Left colon (tissue), 2 donors: ENCODE measurements at places on chromosomes 13 and 19.

- DNase-seq: no peak
Observed at GRCh38 chr13:78597602-78597932, 5.8 kb downstream of the POU4F1 start.

- DNase-seq: peak; percentile 79
Observed at GRCh38 chr19:47036097-47036651, 12.2 kb downstream of the TMEM160 start.

DNA sequence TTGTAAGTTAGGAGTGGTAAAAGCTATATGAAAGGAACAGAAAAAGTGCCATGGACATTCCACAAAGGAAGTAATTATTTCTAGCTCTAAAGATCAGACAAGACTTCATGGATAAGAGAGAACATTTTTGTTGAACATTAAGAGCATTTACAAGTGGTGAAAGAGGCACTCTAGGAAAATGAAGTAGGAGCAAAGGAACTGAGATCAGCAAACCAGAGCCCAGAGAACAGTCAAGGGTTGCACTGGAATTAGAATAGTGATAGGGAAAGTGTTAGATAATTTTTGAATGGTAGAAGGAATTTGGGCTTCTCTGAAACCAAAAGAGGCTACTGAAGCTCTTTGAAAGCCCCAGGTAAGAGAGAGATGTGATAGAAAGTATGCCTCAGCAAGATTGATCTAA is 94.1 kb downstream of the COG6 start:
- no peak for DNase-seq

DNA sequence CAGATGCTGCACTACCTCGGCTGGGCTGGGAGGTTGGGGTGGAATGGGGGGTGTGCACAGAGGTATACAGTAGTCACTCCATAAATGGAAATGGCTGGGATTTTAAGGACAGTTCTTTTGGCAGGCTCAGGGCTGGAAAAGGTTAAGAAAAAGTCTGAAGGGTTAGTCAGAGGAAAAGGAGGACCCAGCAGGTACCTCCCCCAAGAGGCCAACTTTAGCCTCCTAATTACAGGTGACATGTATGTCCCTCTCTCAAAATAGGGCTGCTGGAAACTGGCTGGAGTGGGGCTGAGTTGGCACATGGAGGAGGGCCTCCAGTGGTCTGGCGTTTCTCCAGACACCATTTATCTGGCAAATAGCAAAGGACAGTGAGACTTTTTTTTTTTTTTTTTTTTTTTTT is 994 bp downstream of the CCDC194 start:
- DNase-seq: no peak

GRCh38 chr13:78497702-78498355 is 105.5 kb downstream of the POU4F1 start:
- no peak for DNase-seq

- DNase-seq: no peak
Observed at GRCh38 chr13:40615619-40616018, 50.8 kb downstream of the FOXO1 start.

GRCh38 chr13:73556902-73557301 is 498.1 kb downstream of the KLF5 start:
- no peak for DNase-seq

GRCh38 chr19:18814063-18814462 is 17.7 kb upstream of the UPF1 start:
- no peak for DNase-seq

DNA sequence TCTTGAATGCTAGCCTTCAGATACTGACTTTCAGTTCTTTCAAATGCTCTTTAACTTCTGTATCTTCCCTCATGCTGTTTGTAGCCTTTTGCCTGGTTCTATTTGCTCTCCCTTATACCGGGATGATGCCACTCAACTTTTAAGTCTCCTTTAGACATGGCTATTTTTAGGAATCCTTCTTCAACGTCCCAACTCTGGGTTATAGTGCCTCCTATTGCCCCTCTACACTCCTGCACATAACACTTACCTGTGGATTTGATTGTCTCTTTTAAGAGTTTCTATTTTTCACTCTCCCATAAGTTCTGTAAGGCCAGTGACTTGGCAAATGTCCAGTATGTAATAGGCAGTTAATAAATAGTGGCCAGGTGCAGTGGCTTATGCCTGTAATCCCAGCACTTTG is 343.0 kb downstream of the KLF5 start:
- no peak for DNase-seq

- no peak for DNase-seq
Observed at GRCh38 chr19:1001538-1002166, 1.4 kb downstream of the GRIN3B start.

- no peak for DNase-seq
Observed at GRCh38 chr19:57689750-57690149, 8.0 kb downstream of the ZNF551 start.

GRCh38 chr19:51719251-51719988 is 4.4 kb downstream of the HAS1 start:
- DNase-seq: no peak

DNA sequence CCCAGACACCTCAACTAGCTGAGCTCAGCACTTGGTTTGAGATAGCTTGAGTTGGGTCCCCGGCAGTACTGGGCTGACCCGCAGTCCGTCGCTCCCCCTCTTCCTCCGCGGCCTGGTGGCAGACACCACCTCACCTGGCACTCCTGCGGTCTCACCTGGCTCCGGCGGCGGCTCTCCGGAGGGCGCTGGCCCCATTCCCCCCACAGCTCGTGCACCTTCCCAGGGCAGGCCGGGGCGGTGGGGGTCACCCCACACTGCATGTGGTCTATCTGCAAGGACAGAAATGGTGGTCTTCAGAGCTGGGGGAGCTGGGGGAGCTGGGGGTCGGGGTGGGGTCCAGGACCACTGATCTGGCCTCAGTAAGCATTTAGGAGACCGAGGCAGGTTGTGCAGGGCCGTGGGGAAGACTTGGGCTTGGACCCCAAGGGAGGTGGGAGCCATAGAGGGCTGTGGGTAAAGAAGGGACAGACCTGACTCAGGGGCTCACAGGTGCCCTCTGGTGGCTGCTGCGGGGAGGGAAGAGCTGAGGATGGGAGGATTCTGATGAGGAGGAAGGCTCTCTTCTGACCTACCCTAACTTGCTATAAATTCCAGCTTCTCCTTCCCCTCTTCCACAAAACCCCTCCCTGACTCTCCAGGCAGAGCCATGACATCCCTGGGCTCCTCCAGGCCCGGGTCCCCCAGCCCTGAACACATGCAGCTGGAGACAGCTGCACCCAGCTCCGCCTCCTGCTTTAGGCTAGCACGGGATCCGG is 6.7 kb upstream of the PLIN4 start:
- peak; percentile 76 for DNase-seq

GRCh38 chr19:13899912-13900584 is 5.9 kb downstream of the BRME1 start:
- no peak for DNase-seq

DNA sequence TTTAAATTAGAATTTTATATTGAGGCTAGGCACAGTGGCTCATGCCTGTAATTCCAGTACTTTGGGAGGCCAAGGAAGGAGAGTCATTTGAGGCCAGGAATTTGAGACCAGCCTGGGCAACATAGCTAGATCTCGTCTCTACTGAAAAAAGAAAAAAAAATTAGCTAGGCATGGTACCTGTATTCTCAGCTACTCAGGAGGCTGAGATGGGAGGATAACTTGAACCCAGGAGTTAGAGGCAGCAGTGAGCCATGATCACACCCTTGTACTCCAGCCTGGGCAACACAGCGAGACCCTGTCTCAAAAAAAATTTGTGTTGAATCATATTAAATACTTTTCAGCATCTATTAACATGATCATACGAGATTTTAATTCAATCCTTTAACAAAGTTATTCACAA is 4.9 kb downstream of the PMIS2 start:
- DNase-seq: no peak

DNA sequence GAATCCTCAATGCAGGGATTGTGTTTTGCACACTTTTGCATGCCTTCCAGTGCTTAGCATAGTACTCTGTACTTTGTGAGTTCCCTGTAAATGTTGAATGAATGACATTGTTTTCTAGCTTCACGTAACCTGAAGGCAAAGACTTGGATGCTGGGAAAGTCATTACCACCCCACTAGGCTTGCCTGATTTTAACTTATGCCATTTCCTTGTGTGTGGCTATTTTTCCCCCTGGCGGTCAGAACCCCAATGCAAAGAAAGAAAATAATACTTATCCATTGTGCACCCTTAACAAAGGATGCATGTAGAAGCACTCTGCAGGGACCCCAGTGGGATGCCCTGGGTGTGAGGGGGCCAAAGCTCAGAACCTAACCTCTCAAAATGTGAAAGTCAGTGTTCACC is 1.2 kb upstream of the ENOX1 start:
- no peak for DNase-seq

- no peak for DNase-seq
Observed at GRCh38 chr13:91709180-91709579, 310.8 kb downstream of the GPC5 start.

DNA sequence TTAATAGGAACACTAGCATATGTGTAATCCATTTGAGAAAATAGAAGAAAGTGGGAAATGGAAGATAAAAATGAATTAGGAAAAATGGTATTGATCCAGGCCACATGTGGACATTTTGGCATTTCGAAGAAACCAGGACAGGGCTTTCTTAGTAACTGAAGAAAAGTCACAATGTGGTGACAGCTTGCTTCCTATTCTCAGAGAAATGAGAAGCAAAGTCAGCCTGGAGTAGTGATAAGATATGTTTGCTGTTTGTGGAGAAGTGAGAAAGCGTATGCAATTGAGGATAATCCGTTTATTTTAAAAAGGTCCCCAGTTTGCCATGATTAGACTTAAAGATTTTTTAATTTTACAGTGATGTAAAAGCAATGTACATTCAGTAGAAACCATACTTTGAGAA is 127.9 kb downstream of the SLITRK6 start:
- no peak for DNase-seq

- DNase-seq: no peak
Observed at GRCh38 chr13:98768522-98768921, 16.1 kb upstream of the SLC15A1 start.

- DNase-seq: no peak
Observed at GRCh38 chr13:27177852-27178251, 6.2 kb upstream of the USP12 start.

GRCh38 chr13:74767050-74767449 is 632.8 kb upstream of the KLF12 start:
- DNase-seq: no peak

DNA sequence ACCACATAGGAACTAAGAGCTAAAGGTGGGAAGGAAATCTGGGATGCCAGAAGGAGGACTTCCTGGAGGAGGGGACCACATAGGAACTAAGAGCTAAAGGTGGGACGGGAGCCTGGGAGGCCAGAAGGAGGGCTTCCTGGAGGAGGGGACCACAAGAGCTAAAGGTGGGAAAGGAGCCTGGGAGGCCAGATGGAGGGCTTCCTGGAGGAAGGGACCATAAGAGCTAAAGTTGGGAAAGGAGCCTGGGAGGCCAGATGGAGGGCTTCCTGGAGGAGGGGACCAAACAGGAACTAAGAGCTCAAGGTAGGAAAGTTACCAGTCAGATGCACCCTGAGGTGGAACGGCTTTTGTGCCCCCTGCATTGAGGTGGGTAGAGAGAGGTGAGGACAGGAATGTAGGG is 9.8 kb upstream of the FCHO1 start:
- DNase-seq: no peak

DNA sequence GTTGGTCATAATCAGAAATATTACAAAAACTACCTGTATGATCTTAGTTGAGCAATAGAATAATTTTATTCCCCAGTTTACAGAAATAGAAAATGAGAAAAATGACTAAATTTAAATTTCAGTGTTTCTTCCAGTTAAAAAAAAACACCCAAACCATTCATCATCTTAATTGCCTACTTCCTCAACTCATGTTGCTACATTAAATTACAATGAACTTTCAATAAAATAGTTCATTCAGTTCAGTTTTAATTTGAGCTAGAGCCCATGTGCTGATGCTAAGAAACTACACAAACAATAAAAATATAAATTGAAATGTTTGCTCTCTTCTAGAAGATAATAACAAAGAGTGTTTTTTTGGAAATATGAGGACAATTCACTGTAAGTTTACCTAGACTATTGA is 820.4 kb downstream of the SLITRK6 start:
- no peak for DNase-seq

DNA sequence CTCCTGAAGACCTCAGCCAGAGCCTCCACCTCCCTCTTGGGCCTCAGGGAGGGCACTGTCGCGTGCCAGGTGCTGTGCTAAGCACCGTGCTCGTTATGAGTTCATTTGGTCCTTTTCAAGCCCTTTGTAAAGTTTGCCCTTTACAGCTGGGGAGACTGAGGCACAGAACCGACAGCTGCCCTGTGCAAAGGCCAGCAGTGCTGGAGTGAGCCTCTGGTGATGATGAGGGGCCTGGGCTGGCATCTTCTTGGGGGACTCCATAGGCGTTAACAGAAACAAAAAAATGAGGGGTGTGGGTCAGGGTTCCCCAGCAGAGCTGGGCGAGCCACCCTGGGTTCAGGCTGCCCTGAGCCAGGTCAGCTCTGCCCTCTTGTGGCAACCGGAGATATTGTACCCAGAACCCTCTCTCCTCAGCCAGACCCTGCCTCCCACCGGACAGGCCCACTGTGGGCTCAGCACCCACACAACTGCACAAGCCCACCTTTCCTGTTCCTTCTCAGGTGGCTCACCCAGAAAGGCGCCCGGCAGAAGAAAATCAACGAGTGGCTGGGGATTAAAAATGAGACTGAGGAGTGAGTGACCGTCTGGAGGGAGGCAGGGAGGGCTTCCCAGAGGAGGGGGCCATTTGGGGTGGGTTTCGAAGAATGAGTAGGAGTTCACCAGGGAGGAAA is 5.5 kb upstream of the IFI30 start:
- peak; percentile 62 for DNase-seq

DNA sequence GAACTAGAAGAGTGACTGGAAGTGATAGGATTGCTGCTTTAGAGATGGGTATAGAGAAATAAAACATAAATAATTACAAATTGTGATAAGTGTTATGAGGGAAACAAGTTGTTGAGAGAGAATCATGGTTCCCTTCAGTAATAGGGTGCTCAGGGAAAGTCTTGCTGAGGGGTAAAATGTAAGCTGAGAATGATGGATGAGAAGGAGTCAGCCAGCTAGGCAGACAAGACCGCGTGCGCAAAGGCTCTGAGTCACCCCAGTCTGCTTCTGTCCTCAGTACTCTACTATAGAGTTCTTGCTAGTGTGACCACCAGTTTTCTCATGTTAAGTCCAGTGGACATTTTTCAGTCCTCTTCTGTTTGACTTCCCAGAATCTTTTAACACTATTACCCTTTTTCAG is 39.5 kb downstream of the PCCA start:
- no peak for DNase-seq

DNA sequence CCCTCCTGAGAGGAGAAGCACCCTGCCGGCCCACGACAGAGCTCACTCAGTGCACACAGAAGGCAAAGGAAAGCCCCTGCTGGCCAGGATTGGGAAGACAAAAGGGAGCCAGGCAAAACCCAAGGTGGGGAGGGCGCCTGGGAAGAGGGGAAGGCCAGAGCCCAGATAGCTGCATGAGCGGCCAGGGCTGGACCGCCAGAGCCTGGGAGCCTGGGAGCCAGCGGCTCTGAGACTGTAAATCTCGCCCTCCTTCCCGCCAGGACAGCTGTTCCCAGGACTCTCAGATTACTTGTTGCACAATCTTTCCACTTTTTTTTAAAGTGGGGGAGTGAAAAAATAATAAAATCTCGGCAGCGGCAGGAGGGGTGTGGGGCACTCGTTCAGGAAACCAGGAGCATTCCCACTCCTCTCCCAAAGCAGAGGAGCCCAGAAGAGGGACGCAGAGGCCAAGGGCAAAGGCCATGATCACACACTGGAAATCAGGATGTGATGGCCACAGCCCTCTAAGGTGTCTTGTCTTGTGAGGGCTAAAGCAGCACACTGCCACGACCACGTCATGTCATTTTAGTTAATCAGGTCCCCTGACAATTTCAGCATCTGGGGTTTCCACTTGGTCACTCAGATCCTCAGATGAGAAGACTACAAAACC is 19.6 kb upstream of the EPHX3 start:
- DNase-seq: peak; percentile 52
